Astrocyte (in vitro differentiated cells and primary cell): ENCODE measurements at places on chromosomes 2 and 18. TPM values are rescaled to one million over a fixed set of nuclear protein-coding genes. Genes with fewer than 3 reads are reported as not detected.

GRCh38 chr2:230269715-230270114 lies 44.2 kb downstream of the SP140 start:
- DNase-seq = no peak
- no peaks in the 10 kb centered on the region for H3K27me3 ChIP-seq
- no peaks in the 10 kb centered on the region for H3K36me3 ChIP-seq
- H3K4me1 ChIP-seq = peaks cover 2% of the 10 kb centered on the region
- H3K27ac ChIP-seq = no peak overlapping the region
- no peak overlapping the region for H3K4me3 ChIP-seq

- H3K4me3 ChIP-seq = no peak overlapping the region
- H3K36me3 ChIP-seq = no peaks in the 10 kb centered on the region
- peaks cover 4% of the 10 kb centered on the region for H3K4me1 ChIP-seq
- no peak for DNase-seq
Measured at GRCh38 chr2:148513427-148513826, 131.1 kb upstream of the EPC2 start.

GRCh38 chr2:158923180-158923594 lies 45.3 kb upstream of the TANC1 start:
- peaks cover 18% of the 10 kb centered on the region for H3K4me1 ChIP-seq
- no peak overlapping the region for H3K27ac ChIP-seq
- H3K4me3 ChIP-seq = no peak overlapping the region
- DNase-seq = no peak
- H3K27me3 ChIP-seq = no peaks in the 10 kb centered on the region

- H3K27me3 ChIP-seq = no peaks in the 10 kb centered on the region
- H3K36me3 ChIP-seq = no peaks in the 10 kb centered on the region
- no peak for DNase-seq
- no peak overlapping the region for H3K27ac ChIP-seq
- H3K4me3 ChIP-seq = no peak overlapping the region
Measured at GRCh38 chr18:5110266-5110665, 86.8 kb downstream of the AKAIN1 start.

The HOXD4 gene
- total RNA-seq = not detected in 2 replicates

GRCh38 chr2:55550368-55551102 lies 31.0 kb downstream of the CFAP36 start:
- DNase-seq = peak; percentile 87
- peaks cover 15% of the 10 kb centered on the region for H3K36me3 ChIP-seq
- no peak overlapping the region for H3K4me3 ChIP-seq

The KATNAL2 gene
- total RNA-seq = 3.0 and 3.8 TPM in 2 replicates

GRCh38 chr2:209663656-209664055 lies 108.0 kb upstream of the UNC80 start:
- H3K27ac ChIP-seq = no peak overlapping the region
- no peaks in the 10 kb centered on the region for H3K27me3 ChIP-seq
- no peaks in the 10 kb centered on the region for H3K36me3 ChIP-seq
- peaks cover 17% of the 10 kb centered on the region for H3K4me1 ChIP-seq
- DNase-seq = no peak

DNA sequence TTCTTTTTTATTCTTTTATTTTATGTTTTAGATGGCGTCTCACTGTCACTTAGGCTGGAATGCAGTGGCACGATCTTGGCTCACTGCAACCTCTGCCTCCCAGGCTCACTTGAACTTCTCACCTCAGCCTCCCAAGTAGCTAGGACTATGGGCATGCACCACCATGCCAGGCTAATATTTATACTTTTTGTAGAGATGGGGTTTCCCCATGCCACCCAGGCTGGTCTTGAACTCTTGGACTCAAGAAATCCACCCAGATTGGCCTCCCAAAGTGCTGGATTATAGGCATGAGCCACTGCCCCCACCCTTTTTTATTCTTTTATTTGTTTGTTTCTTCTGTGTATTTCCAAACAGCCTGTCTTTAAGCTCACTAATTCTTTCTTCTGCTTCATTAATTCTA lies 306.7 kb upstream of the THUMPD2 start:
- H3K4me3 ChIP-seq = no peak overlapping the region
- H3K27ac ChIP-seq = no peak overlapping the region
- DNase-seq = no peak
- no peaks in the 10 kb centered on the region for H3K27me3 ChIP-seq
- no peaks in the 10 kb centered on the region for H3K4me1 ChIP-seq
- no peaks in the 10 kb centered on the region for H3K36me3 ChIP-seq

- H3K4me1 ChIP-seq = no peaks in the 10 kb centered on the region
- H3K4me3 ChIP-seq = no peak overlapping the region
- H3K27me3 ChIP-seq = no peaks in the 10 kb centered on the region
- no peaks in the 10 kb centered on the region for H3K36me3 ChIP-seq
Measured at GRCh38 chr18:79919089-79919488, 32.4 kb downstream of the SLC66A2 start.

DNA sequence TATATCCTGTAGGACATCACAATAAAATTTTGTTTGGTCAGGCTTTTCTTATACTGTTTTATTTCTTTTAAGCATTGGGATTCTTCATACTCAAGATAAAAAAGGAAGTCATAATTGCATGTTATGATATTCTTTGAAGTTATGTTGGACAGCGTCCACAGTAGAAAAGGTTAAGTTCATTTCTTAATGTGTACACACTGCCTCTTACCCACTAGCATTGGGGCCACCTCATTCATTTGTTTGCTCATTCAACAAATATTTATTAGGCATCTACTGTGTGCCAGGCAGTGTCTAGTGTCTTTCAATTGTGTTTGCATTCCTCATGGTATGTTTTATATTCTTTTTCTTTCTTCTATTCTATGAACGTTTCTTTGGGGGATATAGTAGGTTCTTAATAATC lies 70.2 kb downstream of the PTPRM start:
- H3K27me3 ChIP-seq = no peaks in the 10 kb centered on the region
- no peak for DNase-seq
- H3K4me3 ChIP-seq = no peak overlapping the region
- no peaks in the 10 kb centered on the region for H3K36me3 ChIP-seq

GRCh38 chr2:195620501-195620900 lies 36.5 kb upstream of the SLC39A10 start:
- no peaks in the 10 kb centered on the region for H3K27me3 ChIP-seq
- H3K4me1 ChIP-seq = no peaks in the 10 kb centered on the region
- H3K4me3 ChIP-seq = no peak overlapping the region
- no peaks in the 10 kb centered on the region for H3K36me3 ChIP-seq

The GKN1 gene
- not detected in 2 replicates for total RNA-seq

- peak overlapping the region; percentile 48 for H3K27ac ChIP-seq
- H3K36me3 ChIP-seq = no peaks in the 10 kb centered on the region
- no peak overlapping the region for H3K4me3 ChIP-seq
- no peaks in the 10 kb centered on the region for H3K27me3 ChIP-seq
- peaks cover 19% of the 10 kb centered on the region for H3K4me1 ChIP-seq
- DNase-seq = peak; percentile 49
Measured at GRCh38 chr18:73945130-73945792, 202.4 kb downstream of the FBXO15 start.

GRCh38 chr2:196183172-196183473 lies 11.7 kb upstream of the STK17B start:
- H3K27ac ChIP-seq = no peak overlapping the region
- H3K27me3 ChIP-seq = no peaks in the 10 kb centered on the region
- no peaks in the 10 kb centered on the region for H3K4me1 ChIP-seq
- H3K4me3 ChIP-seq = no peak overlapping the region
- no peak for DNase-seq
- no peaks in the 10 kb centered on the region for H3K36me3 ChIP-seq

GRCh38 chr2:32446369-32446768 lies 89.5 kb downstream of the BIRC6 start:
- H3K4me3 ChIP-seq = no peak overlapping the region
- H3K27ac ChIP-seq = no peak overlapping the region
- DNase-seq = no peak
- H3K36me3 ChIP-seq = peaks cover 45% of the 10 kb centered on the region
- H3K4me1 ChIP-seq = no peaks in the 10 kb centered on the region

- no peaks in the 10 kb centered on the region for H3K27me3 ChIP-seq
- no peak overlapping the region for H3K4me3 ChIP-seq
- H3K27ac ChIP-seq = no peak overlapping the region
- H3K4me1 ChIP-seq = no peaks in the 10 kb centered on the region
- no peaks in the 10 kb centered on the region for H3K36me3 ChIP-seq
Measured at GRCh38 chr2:76640905-76641304, 881.3 kb downstream of the LRRTM4 start.

DNA sequence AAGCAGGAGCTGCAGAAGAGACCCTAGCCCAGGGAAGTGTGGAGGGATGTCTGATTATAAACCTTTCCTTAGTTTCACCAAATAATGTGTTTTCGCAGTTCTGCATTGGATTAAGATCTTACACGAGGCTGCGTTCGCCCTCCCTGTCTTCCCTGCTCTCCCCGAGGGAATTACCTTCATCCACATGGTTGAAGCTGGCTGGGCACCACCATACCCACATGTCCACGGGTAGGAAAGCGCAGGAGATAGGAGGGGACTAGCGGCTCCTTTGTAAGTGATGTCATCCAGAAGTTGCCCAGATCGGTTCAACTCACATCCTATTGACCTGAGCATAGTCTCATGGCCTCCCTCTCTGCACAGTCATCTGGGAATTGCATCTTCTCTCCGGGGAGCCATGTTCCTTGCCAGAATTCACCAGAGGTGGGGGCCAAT lies 1.1 kb downstream of the TTL start:
- peak overlapping the region; percentile 78 for H3K27ac ChIP-seq
- H3K27me3 ChIP-seq = no peaks in the 10 kb centered on the region
- H3K36me3 ChIP-seq = peaks cover 8% of the 10 kb centered on the region
- peak overlapping the region; percentile 94 for H3K4me3 ChIP-seq
- peak; percentile 66 for DNase-seq
- peaks cover 12% of the 10 kb centered on the region for H3K4me1 ChIP-seq

DNA sequence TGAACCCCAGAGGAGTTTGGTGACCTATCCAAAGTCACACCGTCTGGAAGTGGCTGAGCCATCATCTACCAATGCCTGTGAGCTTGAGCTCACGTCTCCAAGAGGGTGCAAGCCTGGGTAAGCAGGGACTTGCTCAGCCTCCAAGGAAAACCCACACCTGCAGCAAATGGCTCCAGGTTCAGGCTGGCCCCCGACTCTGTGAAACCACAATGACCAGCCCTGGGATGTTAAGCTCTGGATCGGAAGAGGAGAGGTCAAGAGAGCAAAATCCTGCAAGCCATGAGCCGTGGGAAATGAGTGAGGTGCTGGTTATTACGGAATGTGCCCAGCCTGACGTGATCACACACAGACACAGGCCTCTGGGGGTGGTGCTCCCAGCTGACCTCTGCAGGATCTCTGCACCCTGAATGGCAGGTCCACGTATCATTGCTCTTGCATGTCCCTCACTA lies 94.1 kb upstream of the OTOS start:
- H3K36me3 ChIP-seq = no peaks in the 10 kb centered on the region
- no peak overlapping the region for H3K27ac ChIP-seq
- no peak for DNase-seq
- H3K4me1 ChIP-seq = peaks cover 9% of the 10 kb centered on the region
- no peak overlapping the region for H3K4me3 ChIP-seq

- no peaks in the 10 kb centered on the region for H3K36me3 ChIP-seq
- no peak overlapping the region for H3K27ac ChIP-seq
- H3K27me3 ChIP-seq = no peaks in the 10 kb centered on the region
- H3K4me3 ChIP-seq = no peak overlapping the region
- H3K4me1 ChIP-seq = no peaks in the 10 kb centered on the region
Measured at GRCh38 chr18:74276609-74277008, 15.2 kb downstream of the CYB5A start.

DNA sequence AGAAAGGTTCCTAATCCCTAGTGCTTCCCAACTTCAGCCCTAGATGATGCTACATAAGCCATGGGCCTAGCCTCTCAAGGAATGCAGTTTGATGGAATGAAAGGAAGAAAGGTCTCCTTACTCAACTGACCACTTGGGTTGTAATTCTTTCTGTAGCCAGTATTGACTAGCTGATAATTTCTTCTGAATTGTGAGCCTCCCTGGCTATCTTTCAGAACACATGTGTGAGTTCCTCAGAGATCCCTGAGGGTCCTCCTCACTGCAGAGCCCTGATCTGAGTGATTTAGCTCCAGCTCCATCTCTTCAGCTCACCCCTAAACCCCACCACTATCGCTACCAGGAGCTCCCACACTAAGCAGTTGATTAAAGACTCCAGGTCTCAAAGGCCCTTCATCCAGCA lies 31.5 kb downstream of the CFAP210 start:
- H3K4me1 ChIP-seq = no peaks in the 10 kb centered on the region
- DNase-seq = no peak

GRCh38 chr2:111622859-111623258 lies 261.1 kb downstream of the ANAPC1 start:
- DNase-seq = no peak
- no peaks in the 10 kb centered on the region for H3K27me3 ChIP-seq
- H3K36me3 ChIP-seq = no peaks in the 10 kb centered on the region
- peaks cover 9% of the 10 kb centered on the region for H3K4me1 ChIP-seq

The FAM110C gene
- total RNA-seq = 0.60 and 1.4 TPM in 2 replicates

DNA sequence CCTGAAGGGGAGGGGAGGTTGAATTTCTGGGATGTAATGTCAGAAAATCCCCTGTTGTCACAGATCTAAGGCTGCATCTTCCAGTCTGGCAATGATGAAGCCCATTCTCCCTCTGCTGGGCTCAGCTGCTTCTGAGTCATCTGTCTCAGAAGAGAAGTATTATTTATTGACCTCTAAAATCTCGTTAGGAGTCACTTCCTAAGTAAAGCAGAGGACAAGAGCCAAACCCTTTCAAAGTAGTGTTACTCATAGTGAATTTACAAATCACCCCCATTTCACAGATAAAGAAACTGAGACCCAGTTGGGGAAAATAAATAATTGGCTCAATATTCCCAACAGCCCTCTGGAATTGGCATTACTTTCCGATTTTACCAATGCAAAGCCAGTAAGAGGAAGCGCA lies 167.3 kb upstream of the SKOR2 start:
- H3K27ac ChIP-seq = no peak overlapping the region
- DNase-seq = peak; percentile 3
- no peaks in the 10 kb centered on the region for H3K4me1 ChIP-seq
- no peaks in the 10 kb centered on the region for H3K27me3 ChIP-seq
- H3K36me3 ChIP-seq = no peaks in the 10 kb centered on the region

The RHOB gene
- 161 and 173 TPM in 2 replicates for total RNA-seq

- H3K27me3 ChIP-seq = no peaks in the 10 kb centered on the region
- H3K27ac ChIP-seq = no peak overlapping the region
- no peaks in the 10 kb centered on the region for H3K4me1 ChIP-seq
- H3K36me3 ChIP-seq = no peaks in the 10 kb centered on the region
- no peak overlapping the region for H3K4me3 ChIP-seq
Measured at GRCh38 chr2:99636144-99637034, 146.6 kb upstream of the REV1 start.

GRCh38 chr18:63850020-63850419 lies 37.5 kb upstream of the SERPINB2 start:
- H3K4me1 ChIP-seq = no peaks in the 10 kb centered on the region
- H3K27me3 ChIP-seq = no peaks in the 10 kb centered on the region
- no peak for DNase-seq

The PSTPIP2 gene
- 7.2 and 9.1 TPM in 2 replicates for total RNA-seq

DNA sequence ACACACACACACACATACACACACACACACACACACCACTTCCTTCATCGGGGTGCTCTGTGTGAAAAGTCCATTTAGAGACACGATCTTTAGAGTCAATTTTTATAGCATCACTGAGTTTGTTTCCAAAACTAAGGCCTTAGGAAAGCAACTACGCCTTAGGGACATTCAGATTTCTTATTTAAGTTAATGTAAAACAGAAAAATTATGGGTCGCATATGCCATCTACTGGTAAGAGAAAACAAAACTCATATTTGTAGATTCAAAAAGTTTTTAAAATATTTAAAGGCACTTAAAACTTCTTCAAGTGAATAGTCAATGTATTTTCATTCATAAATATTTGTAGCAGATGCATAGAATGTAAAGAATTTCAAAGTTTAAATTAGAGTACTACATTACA lies 166.2 kb downstream of the ATAD2B start:
- H3K27me3 ChIP-seq = no peaks in the 10 kb centered on the region
- DNase-seq = peak; percentile 39
- H3K4me3 ChIP-seq = no peak overlapping the region
- peaks cover 10% of the 10 kb centered on the region for H3K4me1 ChIP-seq

- H3K4me3 ChIP-seq = peak overlapping the region; percentile 47
- no peaks in the 10 kb centered on the region for H3K27me3 ChIP-seq
- H3K4me1 ChIP-seq = peaks cover 22% of the 10 kb centered on the region
- DNase-seq = peak; percentile 94
Measured at GRCh38 chr18:54149078-54149697, 75.3 kb downstream of the MBD2 start.
